ENCODE measurements at places on chromosomes 12 and 14.

DNA sequence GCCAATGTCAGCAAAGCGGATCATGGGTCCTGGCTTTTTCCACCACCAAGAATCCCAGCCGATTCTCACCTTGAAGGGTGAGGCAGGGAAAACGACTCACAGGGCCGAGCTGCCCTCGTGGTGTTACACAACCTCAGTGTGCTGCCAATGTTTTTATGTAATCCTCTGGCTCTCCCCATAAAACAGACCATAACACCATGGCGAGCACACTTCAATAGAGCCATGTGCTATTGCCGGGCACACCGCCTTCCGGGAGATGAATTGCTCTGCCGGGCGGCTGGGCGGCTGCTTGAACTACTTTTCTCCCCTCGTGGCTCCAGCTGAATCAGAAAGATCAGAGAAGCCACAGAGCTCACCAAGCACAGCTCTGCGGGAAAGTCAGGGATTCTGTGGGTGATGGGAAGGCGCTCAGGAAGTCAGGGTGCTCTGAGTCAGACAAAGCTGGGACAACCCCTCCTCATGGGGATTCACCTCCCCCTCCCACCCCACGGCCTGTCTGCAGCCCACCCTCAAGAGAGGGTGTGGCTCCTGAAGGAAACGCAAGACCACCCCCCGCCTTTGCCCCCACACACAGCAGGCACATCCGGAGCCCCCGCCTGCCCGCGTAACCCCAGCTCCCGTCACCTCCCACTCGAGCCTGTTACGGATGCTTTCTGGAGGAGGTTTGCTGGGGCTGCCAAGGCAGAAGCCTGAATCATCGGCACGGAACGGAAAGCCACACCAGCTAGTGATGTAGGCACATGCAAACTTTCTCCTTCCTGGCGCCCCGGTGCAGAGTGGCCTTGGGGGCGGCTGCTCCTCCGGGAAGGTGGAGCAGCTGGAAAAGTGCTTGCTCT lies 1.8 kb downstream of the GALNT9 start:
- DNase-seq: no peak

GRCh38 chr12:69836015-69836414 lies 11.0 kb downstream of the MYRFL start:
- no peak for DNase-seq

GRCh38 chr14:55255979-55256378 lies 15.2 kb upstream of the FBXO34 start:
- no peak for DNase-seq

GRCh38 chr14:68924186-68925158 lies 54.6 kb downstream of the ACTN1 start:
- no peak for DNase-seq

DNA sequence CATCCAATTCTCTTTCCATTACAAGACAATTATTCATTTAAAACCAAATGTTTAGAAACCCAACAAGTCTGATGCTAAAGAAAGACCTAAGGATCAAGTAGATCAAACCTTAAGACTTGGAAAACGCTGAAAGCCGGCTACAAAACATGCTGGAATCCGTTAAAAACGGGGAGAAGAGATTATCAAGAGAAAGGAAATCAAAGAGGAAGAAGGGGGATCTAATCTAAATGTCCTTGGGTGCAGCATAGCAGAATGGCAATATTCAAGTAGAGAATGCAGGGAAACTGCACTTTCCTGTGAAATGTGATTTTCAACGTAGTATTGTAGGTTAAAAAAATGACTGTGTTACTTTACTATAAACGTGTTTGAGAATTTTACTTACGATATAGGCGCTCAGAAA lies 1.3 kb downstream of the PPP1R13B start:
- DNase-seq: no peak

DNA sequence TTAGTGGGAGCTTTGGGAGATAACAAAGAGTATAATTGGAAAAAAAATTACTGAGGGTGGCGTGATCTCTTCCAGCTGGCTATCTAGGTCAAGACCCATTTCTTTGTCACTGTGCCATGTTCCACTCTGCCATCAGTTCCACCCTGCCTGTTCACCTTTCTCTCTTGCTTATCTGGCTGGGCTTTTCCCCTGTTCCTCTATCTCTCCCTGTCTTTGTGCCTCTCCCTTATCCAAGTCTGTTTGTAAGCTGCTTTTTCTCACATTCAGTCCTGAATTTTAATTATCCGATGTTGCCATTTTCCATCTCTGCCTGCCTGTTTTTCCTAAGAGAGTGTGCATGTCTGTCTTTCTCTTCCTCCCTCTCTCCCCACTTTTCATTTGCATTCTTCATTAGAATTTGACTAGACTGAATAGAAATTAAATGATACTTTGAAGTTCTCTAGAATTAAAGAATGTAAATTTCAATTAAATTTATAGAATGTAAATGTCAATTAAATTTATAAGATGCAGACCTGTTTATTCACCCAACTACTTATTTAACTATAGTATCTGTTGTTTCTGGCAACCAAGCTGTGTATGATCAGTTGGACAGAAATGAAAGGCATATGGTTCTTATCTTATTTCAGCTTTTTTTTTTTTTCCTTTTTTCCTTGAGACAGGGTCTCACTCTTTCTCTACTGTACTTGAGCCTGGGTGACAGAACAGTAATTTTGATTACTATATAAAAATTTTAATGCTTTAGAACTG lies 40.9 kb upstream of the A2ML1 start:
- DNase-seq: no peak

DNA sequence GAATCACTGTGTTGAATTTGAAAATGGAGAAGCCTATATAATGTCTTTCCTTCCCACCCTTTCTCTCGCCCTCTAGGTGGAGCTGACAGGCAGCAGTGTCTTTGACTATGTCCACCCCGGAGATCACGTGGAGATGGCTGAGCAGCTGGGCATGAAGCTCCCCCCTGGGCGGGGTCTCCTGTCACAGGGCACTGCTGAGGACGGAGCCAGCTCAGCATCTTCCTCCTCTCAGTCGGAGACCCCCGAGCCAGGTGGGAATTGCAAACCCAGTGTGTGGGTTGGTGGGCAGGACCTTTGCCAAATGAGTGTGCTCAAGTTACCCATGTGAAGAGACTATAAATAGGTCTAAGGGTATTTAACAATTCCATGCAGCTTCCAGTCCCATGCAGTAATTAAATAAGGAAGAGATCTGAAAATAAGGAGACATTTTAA lies 274.7 kb downstream of the EGLN3 start:
- DNase-seq: no peak

DNA sequence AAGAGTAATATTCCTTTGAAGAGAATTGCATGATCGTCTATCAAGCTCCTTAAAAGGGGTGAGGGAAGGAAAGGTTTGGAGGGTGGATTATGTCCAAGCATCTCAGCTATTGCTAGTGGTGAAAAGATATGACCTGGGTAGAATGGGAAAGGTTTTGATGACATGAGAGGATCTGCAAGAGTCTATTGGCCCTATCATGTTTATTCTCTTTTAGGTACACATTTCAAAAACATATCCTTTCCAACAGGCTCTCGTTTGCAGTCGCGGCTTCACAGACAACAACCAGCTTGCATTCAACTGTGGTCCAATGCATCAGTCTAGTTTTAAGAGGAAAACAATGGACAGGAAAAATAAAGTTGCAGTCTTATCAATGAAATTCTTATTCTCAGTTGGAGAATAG lies 17.1 kb downstream of the FOXG1 start:
- no peak for DNase-seq
